Germinal center (tissue), 1 donor: ENCODE measurements at places on chromosomes 2 and 18.

DNA sequence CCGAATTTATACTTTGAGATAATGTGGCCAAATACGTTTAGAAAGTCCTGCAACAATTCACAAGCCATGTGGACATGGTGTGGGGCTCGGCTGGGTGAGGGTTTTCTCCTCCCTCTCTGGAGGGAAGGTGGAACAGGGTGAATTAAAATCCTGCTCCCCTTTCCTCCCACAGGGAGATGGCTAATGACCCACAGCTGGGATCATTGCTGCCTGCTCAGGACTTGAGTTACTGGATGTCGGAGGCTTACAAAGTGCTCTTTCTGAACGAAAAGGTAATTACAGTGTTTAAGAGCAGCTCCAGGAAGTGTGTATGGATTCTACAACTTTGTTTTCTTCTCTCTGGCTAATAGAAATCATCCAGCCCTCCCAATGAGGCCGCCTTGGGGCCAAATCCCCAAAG is 97.9 kb upstream of the ALKAL2 start:
- no peak for DNase-seq

GRCh38 chr2:85878719-85879370 is 9.9 kb downstream of the ST3GAL5 start:
- no peak for DNase-seq

DNA sequence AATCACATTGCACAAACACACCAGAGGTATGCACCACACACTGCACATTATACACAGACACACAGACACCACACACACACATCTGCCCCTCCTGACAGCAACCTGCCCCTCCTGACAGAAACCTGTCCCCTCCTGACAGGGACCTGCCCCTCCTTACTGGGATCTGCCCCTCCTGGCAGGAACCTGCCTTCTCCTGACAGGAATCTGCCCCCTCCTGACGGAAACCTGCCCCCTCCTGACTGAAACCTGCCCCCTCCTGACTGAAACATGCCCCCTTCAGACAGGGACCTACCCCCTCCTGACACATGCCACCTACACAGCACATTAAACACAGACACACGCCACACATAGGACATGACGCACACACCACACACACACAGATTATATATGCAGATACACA is 88.9 kb downstream of the PXDN start:
- no peak for DNase-seq

DNA sequence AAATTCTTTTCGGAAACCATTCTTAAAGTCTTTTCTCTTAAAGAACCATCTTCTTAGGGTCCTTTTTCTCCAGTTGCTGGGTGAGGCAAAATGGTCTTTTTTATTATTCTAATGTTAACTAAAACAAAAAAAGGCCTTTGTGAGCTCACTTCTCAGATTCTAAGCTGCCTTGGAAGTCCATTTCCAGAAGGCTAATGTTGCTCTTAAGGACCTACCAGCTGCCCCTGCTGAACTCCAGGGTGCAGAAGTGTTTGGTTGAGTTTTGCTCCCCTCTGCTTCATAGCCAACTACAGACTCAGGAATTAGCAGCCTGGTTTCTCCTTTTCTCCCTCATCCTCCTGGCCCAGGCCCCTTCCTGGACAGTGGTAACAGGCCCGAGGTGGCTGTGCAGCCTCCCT is 23.4 kb downstream of the APCDD1 start:
- no peak for DNase-seq

- no peak for DNase-seq
Measured at GRCh38 chr2:45154144-45154543, 144.9 kb upstream of the SIX2 start.

DNA sequence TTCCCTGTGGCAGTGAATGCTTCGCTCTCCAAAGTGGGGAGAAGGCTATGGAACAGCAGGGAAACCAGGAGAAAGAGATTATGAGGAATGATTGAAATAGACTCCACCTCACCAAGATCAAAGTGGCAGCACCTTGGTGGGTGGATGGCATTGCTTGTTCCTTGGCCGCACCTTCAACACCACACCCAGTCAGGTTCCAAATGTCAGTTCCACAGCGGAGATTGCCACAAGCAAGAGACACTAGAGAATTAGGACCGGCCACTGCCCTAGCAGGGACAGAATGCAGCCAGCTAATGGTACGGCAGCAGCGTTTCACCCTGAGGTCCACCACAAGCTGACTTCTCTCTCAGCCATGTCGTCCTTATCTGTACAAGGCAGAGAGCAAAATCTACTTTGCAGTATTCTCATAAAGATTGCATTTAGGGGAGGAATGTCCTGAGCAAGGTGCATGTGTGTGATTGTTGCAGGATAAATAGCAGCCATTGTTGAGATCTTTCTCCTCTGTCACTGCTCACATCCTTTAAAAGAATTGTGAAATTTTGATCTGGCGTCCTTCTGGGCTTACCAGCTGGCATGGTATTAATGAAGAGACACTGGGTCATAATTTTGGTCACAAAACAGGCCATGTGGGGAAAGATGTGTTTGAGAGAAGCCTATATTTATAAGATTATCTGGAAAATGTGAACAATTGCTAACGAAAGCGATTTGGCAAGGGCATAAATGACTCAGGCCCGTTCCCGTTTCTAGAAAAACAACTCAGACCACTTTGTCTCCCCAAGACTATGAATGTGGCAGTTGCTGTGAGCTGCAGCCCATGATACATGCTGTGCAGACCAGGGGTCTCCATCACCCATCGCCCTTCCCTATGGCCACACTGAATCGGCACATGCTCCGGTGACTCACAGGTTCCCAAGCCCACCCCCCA is 228.6 kb upstream of the ID2 start:
- no peak for DNase-seq

DNA sequence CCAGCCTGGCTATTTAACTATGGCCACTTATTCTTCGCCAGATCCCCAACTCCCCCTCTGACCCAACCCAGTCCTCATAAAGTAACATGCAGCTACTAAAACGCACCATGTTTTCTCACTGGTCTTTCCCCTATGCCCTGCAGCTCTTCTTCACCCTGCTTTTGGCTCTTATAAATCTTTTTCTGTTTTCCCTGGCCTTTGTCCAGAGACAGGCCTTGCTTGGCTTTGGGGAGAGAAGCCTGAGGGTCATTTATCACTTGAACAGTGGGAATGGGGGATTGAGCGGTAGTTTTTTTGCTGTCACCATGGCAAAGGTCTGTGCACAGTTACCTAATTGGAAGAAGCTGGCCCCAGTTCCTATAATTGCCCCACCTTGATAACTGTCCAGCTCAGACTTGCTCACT is 202.9 kb upstream of the NT5C1B start:
- DNase-seq, result no peak

DNA sequence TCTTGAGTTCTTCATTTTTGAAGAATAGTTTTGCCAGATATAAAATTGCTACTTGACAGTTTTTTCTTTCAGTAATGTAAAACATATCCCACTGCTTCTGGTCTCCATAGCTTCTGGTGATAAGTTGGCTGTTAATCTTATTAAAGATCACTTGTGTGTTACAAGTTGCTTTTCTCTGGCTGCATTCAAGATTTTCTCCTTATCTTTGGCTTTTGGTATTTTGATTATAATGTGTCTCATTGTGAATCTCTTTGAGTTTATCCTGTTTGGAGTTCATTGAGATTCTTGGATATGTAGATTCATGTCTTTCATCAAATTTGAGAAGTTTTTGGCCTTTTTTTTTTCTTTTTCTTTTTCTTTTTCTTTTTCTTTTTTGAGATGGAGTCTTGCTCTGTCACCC is 20.2 kb upstream of the ADNP2 start:
- DNase-seq, result no peak

DNA sequence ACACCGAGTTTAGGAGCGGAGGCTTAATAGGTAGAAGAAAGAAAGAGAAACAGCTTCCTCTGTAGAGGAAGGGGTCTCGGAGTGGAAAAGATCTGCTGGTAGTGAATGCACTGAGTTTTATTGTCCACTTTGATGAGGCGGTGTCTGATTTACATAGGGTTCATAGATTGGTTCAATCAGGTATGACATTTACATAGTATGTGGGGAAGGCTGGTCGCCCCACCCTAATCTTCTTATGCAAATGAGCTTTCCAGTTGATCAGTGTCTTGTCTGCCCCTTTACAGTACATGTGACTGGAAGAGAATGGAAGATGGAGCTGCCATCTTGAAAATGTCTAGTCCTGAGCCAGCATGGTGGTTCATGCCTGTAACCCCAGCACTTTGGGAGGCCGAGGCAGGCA is 19.9 kb upstream of the CNOT11 start:
- no peak for DNase-seq

- no peak for DNase-seq
Measured at GRCh38 chr2:10777842-10778723, 34.5 kb downstream of the PDIA6 start.

GRCh38 chr18:49843778-49844625 is 30.7 kb upstream of the ACAA2 start:
- no peak for DNase-seq

DNA sequence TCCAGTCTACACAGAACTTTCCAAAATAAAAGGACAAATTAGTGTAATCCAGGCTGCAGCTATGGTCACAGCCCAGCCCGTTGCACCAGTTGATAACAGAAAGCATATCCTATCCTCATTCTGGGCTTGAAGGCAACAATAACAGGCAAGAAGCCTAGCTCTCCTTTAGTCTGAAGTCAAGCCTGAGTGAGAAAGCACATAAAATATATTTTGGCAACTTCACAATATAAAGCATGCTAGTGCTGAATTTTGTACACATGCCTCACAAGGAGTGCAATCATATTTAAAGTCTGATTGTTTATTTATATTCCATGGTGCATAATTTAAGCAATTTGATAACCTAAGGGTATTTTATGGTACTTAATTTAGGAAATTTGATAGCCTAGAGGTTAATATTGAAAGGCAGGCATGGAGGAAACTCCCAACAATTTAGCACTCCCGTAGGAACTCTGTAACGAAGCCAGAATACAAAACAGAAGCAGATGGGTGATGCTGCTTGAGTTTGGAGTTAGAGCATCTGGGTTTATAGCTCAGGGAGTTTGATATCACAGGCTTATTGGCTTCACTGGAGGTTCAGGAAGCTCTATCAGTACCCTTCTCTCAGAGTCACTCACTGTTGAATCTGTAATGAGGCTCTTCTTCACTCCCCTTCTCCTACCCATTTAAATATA is 1199.1 kb upstream of the GYPC start:
- no peak for DNase-seq

GRCh38 chr2:202375609-202376408 is at the start of gene BMPR2:
TSS of gene BMPR2 (plus strand) at chr2:202376327. CDS start at chr2:202377475, 1,148 bp downstream.
- DNase-seq, result peak; percentile 81

DNA sequence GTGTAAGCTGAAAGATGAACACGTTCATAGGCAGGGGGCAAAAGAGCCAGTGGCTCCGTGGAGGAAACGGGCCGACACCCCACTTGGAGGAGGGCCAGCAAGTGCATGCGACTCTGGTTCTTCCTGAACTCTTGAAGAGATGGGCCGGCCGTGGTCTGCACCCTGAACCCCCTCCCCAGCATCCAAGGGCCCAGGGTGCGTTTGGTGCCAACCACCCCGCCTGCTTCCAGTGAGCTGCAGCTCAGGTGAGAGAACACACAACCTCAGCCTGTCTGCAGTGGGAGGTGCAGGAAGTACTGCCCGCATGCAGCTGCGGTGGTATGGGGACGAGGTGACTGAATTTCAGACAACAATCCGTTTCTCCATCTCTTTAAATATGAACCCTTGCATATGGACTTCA is 58.9 kb downstream of the ADNP2 start:
- no peak for DNase-seq

DNA sequence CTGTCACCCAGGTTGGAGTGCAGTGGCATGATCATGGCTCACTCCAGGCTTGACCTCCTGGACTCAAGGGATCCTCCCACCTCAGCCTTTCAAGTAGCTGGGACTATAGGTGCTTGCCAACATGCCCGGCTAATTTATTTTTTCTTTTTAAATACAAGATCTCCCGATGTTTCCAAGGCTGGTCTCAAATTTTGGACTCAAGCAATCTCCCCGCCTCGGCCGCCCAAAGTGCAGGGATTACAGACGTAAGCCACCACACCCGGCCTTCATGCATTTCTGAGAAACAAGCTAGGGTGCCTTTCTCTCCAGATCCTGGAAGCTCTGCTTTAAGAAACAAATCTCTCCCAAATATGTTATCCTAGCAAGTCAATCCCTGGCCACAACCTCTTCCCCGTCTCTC is 234.1 kb downstream of the FBXO15 start:
- DNase-seq, result no peak

- DNase-seq, result no peak
Measured at GRCh38 chr18:63564021-63564420, 21.9 kb downstream of the SERPINB12 start.

DNA sequence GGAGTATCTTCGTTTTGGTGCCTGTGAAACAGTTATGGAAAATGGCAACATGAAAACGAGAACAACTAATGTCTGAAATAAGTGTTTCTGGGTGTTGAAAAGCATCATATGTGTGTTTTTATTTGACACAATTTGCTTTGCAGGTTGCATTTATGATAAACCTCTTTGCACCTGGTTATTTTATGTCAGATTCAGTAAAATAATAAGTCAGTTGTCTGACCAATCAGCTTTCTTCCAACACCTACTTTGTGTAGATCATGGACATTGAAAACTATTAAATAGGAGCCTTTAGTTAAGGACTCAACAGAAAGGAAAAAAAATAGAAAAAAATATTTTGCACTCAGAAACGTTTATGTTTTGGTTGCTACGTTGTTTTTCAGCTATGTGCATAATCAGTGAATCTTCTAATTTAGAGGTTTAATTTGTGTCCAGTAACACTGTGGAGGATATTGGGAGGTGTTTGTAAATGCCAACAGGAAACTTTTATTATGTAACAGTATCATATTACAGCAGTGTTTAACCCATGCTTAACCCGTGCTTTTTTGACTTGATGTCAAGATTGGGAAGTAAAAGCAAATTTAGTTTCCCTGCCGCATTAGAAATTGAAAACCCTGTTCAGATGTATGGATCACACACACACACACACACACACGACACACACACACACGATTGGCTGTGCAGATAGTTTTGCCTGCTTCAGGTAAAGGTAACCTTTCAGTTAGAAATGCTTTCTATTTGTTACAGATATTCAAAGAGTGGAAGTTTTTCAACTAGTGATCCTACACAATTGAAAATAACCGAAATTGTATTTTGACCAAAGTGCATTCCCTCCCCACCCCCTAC is 2.6 kb downstream of the PKP4 start:
- no peak for DNase-seq

DNA sequence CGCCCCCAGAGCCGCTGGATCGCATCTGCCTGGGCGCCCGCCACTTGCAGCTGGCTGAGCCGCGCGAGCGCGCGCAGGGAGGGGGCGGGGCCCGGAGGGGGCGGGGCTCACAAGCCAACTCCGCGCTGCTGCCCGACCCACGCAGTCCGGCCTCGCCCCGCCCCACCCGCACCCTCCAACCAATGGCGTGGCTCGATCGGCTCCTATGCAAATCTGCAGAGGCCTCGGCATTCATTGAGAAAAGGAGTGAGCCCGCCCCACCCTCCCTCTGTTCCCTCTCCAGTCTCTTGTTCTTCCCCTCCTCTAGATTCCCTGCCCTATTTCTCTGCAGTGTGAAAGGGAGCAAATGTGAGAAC is at the start of gene ALK:
Gene ALK (minus strand): TSS at position 27 of the 356 bp plus-strand sequence. CDS start 927 bp downstream, outside the sequence.
- DNase-seq, result peak; percentile 86
